ENCODE measurements at places on chromosomes 16 and 17.

GRCh38 chr17:75777296-75777922, 7.2 kb upstream of the UNK start:
- DNase-seq = no peak

GRCh38 chr16:84547546-84548061, 43.1 kb upstream of the MEAK7 start:
- DNase-seq = no peak

- DNase-seq = no peak
These were observed 73.5 kb downstream of the ESRP2 start for GRCh38 chr16:68162413-68162812.

DNA sequence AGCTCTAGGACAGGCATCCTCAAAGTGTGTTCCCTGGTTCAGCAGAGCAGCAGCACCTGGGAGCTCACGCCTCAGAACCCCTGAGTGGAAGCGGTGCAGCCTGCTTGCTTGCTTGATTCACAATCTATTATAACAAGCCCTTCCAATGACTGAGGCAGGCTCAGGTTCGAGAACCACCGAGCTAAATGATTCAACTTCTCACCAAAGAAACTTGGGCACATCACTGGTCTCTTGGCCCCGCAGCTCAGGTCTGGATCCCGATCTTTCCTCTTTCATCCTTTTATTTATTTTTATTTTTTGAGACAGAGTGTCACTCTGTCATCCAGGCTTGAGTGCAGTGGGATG, 24.5 kb downstream of the CLUH start:
- DNase-seq = no peak

DNA sequence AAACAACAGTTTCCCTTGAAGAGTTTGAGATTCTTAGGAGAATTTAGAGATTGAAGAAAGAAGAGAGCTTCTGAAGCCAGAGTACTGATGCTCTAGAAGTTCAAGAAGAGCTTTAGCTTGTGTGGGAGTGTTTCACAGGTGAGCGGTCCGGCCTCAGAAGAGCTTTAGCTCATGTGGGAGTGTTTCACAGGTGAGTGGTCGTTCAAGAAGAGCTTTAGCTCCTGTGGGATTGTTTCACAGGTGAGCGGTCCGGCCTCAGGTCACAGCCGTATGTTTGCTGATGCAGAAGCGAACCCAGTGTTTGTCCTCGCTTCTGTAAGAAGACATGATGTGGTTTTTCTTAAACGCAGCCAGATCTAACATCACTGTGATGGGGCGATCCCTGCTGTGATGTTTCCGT, 76.4 kb downstream of the SEC14L1 start:
- no peak for DNase-seq

DNA sequence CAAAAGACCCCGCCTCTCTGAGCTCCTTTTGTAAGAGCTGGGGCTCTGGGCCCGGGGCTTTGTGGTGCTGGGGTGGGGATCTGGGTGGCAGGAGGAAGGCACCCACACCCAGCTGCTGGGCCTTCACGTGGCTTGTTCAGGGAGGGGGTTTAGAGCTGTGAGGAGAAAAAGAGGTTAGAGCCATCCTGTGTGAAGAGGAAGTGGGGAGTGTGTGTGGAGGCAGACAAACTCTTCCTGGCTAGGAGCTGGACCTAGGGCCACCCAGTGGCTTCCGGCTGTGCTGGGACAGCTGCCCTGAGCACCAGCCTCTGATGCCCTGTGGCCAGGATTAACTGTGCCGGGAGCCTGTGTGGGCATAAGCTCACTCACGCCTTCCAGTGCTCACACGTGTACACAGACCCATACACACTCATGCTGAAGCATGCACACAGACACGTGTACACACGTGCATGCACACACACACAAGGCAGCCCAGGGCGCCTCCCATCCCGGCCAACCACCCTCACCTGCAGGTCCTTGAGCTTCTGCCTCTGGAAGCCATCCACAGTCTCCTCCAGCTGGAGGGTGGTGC, 7.4 kb downstream of the CIBAR2 start:
- DNase-seq = peak; percentile 43

- DNase-seq = peak; percentile 56
These were observed 1.1 kb upstream of the BRCA1 start for GRCh38 chr17:43125967-43126910.

DNA sequence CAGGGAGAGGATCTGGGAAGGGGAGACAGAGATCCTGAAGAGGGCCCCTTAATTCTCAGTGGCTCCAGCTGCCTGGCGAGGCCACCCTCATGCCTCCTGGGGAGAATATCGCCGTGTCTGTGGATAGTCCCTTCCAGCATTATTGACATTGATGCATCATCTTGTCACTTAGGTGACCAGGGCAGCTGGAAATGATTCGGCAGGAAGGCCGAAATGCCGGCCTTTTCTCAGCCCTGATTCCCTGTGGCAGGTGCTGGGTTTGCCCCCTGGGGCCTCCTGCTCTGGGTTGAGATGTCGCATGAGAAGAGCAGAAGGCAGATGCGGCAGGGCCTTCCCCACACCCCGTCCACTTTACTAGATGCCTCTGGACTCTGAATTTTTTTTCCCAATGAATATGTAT, 89.5 kb downstream of the RAP1GAP2 start:
- no peak for DNase-seq

GRCh38 chr17:82269138-82269881, 4.2 kb downstream of the CSNK1D start:
- no peak for DNase-seq

DNA sequence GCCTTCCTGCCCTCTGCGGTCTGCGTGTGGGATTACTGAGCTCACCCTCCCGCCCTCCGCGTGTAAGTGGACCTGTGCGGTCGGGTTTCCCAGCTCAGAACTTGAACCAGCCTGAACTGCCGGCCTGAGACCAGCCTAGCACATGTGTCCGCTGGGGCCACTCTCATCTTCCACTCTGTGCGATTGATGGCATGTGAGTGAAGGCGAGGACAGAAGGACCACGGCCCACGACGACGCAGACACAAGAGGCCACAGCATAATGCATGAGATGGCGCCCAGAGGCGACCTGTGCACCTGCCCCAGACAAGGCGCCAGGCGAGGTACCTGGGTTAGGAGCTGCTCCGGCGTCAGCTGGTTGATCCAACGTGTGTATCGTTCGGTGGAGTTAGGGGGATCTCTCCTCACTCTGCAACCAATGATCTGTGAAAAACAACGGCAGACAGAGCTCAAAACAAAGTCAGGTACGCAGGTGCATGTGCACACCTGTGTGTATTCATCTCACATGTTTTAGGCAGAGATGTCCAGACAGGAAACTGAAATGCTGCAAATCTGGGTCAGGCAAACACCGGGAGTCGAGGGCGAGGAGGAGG, 74.5 kb upstream of the METRNL start:
- no peak for DNase-seq

GRCh38 chr16:70437582-70438557, 1.0 kb downstream of the ST3GAL2 start:
- no peak for DNase-seq

- DNase-seq = no peak
These were observed 352.9 kb downstream of the TMEM114 start for GRCh38 chr16:8237452-8237851.

DNA sequence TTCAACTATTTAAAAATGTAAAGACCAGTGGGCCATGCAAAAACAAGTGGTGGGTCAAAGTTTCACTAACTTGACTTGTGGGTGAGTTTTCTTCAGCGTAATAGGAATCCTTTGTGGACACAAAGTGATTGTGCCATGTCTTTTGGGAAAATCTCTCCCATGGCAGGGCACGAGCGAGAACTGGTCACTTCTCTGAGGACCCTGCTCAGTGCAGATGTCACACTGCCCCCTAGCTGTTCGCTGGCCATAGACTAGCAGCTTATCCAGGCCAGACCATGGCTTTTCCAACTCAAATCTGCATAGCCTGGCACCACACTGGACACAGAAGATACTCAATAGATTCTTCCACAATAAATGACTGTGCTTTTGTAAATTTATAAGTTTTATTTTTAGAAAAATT, 306.0 kb upstream of the CCL2 start:
- DNase-seq = no peak

GRCh38 chr17:36849871-36850348, 87.4 kb upstream of the LHX1 start:
- no peak for DNase-seq

DNA sequence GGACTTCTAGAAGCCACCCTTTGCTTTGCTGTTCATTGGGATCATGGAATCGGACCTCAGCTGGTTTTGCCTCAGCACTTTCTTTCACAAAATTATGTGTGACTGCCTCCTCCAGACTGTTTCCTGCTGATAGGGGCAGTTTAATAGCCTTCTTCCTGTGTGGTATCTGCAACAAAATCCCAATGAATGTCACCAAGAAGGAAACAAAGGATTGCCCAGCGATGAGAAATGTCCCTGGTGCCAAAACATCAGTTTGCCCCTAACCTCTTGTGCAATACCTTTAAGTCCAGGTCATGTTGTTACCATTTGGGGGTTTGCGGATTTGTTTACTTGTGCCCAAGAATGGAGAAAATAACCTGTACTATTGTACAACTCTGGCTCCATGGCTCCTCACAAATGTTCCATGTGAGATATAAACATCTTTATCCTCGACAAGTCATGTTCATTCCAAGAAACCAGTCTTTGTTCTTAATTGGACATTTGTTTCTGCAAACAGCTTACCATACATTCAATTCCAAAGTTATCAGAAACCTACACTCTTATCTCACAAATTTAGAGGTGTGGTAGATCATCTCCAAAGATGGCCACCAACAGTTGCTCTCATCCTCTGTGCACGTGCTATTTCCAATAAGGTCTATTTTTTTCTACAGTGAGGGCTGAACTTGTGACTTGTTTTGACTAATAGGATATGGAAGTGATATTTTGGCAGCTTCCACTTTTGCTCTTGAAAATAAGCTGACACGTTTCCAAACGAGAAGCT, 14.8 kb downstream of the TAC4 start:
- DNase-seq = no peak

- no peak for DNase-seq
These were observed 53.1 kb upstream of the ABCC11 start for GRCh38 chr16:48300391-48300856.

DNA sequence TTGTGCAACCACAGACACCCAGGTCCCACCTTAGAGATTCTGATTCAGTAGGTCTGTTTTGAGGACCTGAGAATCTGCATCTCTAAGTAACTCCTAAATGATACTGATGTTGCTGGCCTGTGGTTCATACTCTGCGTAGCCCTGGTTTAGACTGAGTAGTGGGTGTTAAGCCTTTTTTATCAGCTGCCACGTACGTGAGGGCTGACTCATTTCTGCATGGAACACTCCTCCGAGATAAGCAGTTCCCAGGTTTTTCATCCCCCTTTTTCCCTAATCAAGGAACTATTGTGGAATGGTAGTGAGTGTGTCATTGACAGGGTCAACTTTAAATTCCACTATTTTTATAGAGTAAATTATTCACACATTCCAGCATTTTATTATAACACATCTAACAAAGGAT, 26.1 kb downstream of the CDRT4 start:
- no peak for DNase-seq

GRCh38 chr17:68750208-68750562, 149.0 kb upstream of the FAM20A start:
- DNase-seq = no peak

DNA sequence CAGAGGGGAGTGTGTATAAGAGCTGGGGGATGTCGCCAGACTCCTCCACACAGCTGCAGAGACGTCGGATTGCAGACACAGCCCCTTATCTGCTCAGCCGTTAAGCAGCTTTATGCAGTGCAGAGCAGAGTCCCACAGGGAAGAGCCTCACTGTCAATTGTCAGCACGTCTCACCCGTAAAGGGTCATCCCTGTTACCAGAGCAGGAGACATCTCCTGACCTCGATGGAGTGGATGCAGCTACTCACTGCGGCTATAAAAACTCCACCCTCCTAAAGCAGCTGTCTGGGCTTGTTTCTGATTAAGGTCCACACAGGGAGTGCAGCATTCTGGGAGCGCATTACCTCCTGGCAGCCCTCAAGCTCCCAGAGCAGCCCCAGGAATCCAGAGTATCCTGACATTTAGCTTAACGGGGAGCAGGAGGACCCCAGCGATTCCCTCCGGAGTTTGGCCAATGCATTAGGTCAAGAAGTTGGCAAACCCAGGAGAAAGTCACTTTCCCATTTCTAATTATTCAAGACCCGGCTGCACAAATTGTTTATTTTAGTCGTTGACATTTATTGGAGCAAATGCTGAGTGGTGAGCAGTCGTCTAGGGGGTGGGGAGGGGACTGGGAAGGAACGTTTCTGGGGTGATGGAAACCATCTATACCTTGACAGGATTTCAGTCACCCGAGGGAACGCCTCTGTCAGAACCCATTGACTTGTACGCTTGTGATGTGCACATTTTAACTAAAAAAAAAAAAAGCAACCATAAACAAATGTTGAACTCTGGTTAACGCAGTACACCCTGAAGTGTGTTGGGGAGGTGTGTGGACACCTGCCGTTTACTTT, 100.0 kb upstream of the ZNF469 start:
- DNase-seq = no peak

- no peak for DNase-seq
These were observed 14.6 kb downstream of the CCDC57 start for GRCh38 chr17:82198092-82198491.

DNA sequence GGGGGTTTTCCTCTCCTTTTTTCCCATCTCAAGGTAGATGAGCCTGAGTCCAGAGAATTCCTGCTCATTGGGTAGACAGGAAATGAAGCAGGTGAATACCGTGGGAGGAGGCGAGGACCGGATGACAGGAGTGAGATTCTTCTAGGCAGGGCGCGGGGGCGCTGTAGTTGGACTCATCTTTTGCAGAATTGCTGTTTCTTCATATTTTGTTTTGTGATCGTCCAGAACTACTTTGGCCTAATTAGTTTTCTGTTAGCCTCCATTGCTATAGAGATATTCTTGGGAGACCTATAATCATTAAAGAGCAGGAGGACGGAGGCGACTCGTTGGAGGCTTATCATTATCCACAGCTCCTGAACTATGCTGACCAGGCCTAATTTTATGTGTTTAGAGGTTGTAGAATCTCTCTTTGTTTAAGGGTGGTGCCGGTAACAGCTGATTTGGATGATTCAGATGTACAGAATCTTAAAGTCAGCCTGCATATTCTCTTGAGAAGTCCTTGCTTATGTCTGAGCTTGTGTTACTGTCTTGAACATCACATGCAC, 650 bp downstream of the ATP6V0A1 start:
- no peak for DNase-seq

DNA sequence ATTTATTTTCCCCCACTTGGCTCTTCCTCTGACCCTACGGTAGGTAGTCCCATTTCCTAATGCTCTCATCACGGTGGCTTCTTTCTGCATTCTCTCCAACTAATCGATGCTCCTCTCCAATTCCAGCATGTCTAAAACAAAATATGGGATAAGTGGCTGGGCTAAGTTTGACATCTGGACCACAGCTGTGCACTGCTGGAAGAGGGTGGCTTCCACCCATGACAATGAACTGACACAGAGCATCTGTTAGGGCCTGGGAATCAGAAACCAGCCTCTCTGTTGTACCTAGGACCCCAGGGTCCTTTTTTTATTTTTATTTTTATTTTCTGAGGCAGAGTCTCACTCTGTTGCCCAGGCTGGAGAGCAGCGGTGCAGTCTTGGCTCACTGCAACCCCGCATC, 29.0 kb upstream of the SLC39A11 start:
- DNase-seq = no peak

GRCh38 chr16:86994651-86995171, 322.5 kb downstream of the C16orf95 start:
- no peak for DNase-seq
